ENCODE measurements at places on chromosomes 2 and 18. TPM values are rescaled to one million over a fixed set of nuclear protein-coding genes. Genes with fewer than 3 reads are reported as not detected.

The PLB1 gene
- 4.9 TPM for total RNA-seq

The AGXT gene
- not detected for total RNA-seq

The DAPL1 gene
- not detected for total RNA-seq

The TUBA3E gene
- total RNA-seq: not detected

The STEAP3 gene
- 8.0 TPM for total RNA-seq

The COLEC11 gene
- total RNA-seq: 1.4 TPM

The CERKL gene
- total RNA-seq: not detected

The HOXD12 gene
- total RNA-seq: not detected

The SAG gene
- total RNA-seq: not detected

The ZNF385B gene
- total RNA-seq: 3.3 TPM

The TGFA gene
- total RNA-seq: 2.0 TPM

The NPHP1 gene
- 8.3 TPM for total RNA-seq

The ABCG5 gene
- total RNA-seq: not detected

The HTR2B gene
- 5.1 TPM for total RNA-seq

The TUBB8B gene
- not detected for total RNA-seq

The EPB41L5 gene
- total RNA-seq: 18.2 TPM

The PRSS56 gene
- total RNA-seq: not detected

The DPYSL5 gene
- total RNA-seq: not detected

The MLPH gene
- 10.1 TPM for total RNA-seq

The HOXD10 gene
- 1.4 TPM for total RNA-seq

The TRIM54 gene
- 0.18 TPM for total RNA-seq

The CD207 gene
- total RNA-seq: 0.78 TPM

The CCDC102B gene
- 13.3 TPM for total RNA-seq

The FBLN7 gene
- total RNA-seq: 4.5 TPM

The DNAJC5G gene
- total RNA-seq: not detected

The METTL5 gene
- 60.7 TPM for total RNA-seq

The SERPINB10 gene
- total RNA-seq: not detected

The ALKAL2 gene
- 14.3 TPM for total RNA-seq

The RELCH gene
- total RNA-seq: 31.6 TPM

The DGUOK gene
- total RNA-seq: 49.8 TPM

The SP140 gene
- total RNA-seq: 4.1 TPM
